Cardiac septum (tissue), 1 donor: ENCODE measurements at places on chromosomes 2 and 18.

DNA sequence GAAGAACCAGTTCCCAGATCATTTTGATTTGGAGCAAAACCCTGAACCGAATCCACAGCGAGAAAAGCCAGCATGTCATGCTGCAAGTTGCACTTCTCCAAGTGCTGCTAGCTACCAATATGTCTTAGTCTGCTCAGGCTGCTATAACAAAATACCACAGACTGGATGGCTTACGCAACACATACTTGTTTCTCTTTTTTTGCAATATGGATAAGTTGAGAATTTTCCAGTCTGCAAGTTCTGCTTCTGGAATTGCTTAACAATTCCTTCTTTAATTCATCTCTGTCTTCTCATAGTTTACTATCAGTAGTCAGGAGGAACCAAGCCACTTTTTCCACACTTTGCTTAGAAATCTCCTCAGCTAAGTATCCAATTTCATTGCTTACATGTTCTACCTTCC, 105.9 kb upstream of the RBBP8 start:
- no peak for DNase-seq

- no peak for DNase-seq
Measured at GRCh38 chr2:134611316-134611715, 107.5 kb downstream of the TMEM163 start.

DNA sequence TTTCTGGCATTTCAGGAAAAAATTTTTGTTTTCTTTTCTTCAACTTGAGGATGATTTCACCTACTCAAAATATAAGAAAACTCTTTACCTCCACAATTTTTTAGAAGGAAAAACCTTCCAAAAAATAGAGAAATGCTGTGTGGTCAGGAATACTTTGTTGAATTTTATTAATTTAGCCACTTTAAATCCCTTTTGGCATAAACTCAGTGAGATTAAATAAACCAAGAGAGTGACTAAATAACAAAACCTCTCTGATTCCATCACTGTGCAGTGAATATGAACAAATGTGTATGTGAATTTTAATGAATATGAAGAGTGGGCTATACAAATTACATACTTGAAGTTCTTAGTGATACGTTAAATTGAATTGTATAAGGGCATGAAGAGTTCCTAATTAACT, 25.8 kb upstream of the CYTIP start:
- DNase-seq = no peak

- DNase-seq = no peak
Measured at GRCh38 chr18:76274468-76275289, 220.4 kb downstream of the ZNF516 start.

DNA sequence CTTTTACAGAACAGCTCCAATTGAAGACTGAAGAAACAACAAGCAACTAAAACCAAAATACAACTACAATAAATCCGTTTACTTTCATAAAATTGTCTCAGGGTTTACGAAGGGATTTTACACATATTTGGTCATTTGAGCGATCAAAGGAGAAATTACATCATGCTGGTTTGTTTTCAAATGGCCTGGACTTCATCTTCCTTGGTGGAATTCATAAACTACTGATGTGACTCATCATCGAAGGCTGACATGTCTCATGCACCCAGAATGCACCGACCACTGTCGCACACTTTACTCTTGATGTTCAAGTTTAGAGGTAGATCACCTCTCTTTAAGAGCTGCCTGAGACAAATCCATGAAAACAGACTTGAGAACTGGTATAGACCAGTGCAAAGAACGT, 25.6 kb upstream of the PMAIP1 start:
- DNase-seq = no peak
